ENCODE measurements at places on chromosomes 16 and 17.

DNA sequence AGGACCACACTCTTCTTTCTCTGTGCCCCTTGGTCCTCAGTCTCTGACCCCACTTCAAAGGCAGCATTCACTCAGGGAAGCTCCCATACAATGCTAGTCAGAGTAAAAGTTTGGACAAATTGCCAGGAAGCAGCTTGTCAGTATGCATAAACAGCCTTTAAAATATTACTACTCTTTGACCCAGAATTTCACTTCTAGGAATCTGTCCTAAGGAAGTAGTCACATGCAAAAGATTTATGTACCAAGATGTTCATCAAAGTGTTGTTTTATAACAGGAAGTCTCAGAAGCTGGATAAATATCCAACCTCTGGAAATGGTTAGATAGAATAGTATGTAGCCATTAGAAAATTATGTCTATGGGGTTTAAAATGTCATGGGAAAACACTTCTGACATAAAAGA, 31.0 kb downstream of the MAPT start:
- no peak for DNase-seq

DNA sequence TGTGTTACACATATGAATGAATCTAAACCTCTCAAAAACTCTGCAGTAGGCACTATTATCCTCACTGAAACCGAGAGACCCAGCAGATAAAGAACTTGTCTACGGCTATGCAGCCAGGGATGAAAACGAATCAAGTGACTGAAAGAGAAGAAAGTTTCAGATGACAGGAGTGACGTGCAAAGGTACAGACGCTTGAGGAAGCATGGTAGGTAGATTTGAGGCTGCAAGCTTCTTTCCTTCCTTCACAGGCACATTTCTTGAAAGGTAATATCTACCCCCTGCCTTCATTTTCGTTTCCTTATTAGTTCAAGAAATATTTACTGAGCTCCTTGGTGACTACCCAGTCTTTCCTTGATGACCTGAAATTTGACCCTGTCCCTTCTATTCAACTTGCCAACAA, 211.5 kb upstream of the AXIN2 start:
- DNase-seq, result no peak

DNA sequence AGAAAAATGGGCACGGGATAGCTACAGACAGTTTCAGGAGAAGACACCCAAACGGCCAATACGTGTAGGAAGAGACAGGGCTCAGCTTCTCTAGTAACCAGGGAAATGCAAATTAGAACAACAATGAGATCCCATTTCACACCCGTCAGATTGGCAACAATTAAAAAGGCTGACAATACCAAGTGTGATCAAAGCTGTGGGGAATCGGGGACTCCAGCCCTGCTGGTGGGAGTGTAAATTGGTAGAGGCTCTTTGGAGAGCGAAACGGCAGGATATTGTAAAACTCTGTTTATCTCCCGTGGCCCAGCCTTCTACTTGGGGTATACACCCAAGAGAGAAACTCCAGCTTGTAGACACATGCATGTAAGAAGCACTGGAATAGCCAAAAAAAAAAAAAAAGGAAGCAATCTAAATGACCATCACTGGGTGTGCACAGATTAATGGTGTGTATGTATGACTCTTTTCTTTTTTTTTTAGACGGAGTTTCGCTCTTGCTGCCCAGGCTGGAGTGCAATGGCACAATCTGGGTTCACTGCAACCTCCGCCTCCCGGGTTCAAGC, 27.5 kb downstream of the MYBBP1A start:
- DNase-seq, result no peak

DNA sequence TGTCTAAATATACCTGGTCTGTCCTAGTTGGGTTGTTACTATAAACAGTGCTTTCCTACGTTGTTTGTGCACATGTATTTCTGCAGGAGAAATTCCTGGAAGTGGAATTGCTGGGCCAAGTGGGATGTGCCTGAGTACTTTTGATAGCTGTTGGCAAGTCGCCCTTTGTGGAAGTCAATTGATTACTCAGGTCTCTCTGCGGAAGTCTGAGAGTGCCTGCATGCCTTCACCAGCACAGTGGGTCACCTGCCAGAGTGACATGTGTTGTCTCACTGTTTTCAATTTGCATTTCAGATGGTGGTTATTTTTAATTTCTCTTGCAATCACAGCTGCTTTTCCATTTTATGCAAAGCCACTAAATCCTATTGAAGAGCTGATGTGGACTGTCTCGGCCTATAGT, 2.3 kb upstream of the MVD start:
- no peak for DNase-seq

DNA sequence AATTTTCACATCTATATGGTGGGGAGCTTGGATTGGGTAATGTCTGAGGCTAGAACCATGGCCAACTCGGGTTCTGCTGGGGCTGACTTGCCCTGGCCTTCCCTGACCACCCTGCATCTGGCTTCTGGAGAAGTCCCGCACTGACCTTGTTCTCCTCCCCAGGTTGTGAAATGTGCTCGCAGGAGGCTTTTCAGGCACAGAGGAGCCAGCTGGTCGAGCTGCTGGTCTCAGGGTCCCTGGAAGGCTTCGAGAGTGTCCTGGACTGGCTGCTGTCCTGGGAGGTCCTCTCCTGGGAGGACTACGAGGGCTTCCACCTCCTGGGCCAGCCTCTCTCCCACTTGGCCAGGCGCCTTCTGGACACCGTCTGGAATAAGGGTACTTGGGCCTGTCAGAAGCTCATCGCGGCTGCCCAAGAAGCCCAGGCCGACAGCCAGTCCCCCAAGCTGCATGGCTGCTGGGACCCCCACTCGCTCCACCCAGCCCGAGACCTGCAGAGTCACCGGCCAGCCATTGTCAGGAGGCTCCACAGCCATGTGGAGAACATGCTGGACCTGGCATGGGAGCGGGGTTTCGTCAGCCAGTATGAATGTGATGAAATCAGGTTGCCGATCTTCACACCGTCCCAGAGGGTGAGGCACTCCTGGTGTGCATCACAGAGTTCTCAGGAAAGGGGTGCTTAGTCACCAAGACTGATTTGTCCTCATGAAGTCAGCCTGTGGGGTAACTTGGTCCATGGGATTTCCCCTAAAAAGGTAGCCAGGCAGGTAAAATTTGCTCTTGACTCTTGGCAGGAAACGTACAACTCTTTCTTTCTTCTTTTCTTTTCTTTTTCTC, 6.1 kb downstream of the NOD2 start:
- DNase-seq, result no peak

- DNase-seq, result no peak
Observed at GRCh38 chr16:84839956-84840355, 20.2 kb downstream of the CRISPLD2 start.

GRCh38 chr17:81831563-81831956, 1.5 kb downstream of the MCRIP1 start:
- no peak for DNase-seq

- DNase-seq, result no peak
Observed at GRCh38 chr16:25109643-25110042, 1.9 kb upstream of the LCMT1 start.
